H4 (cell line): ENCODE measurements at places on chromosomes 13 and 19. TPM values are rescaled to one million over a fixed set of nuclear protein-coding genes. Genes with fewer than 3 reads are reported as not detected.

DNA sequence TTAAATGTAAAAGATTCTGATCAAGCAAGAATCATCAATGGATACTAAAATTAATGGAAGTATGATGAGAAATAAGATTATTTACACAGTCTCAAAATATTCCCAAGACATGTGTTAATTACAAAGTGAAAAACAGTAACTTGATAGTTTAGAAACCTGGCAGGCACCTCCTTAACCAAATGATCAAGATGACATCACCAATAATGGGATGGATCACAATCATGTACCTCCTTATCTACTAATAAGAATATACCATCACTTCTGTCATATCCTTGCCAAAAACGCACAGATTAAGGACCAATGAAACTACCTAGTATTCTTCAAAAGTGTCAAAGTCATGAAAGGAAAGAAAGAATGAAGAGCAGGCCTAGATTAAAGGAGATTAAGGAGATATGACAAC lies 30.0 kb downstream of the TSC22D1 start:
- DNase-seq, result no peak

DNA sequence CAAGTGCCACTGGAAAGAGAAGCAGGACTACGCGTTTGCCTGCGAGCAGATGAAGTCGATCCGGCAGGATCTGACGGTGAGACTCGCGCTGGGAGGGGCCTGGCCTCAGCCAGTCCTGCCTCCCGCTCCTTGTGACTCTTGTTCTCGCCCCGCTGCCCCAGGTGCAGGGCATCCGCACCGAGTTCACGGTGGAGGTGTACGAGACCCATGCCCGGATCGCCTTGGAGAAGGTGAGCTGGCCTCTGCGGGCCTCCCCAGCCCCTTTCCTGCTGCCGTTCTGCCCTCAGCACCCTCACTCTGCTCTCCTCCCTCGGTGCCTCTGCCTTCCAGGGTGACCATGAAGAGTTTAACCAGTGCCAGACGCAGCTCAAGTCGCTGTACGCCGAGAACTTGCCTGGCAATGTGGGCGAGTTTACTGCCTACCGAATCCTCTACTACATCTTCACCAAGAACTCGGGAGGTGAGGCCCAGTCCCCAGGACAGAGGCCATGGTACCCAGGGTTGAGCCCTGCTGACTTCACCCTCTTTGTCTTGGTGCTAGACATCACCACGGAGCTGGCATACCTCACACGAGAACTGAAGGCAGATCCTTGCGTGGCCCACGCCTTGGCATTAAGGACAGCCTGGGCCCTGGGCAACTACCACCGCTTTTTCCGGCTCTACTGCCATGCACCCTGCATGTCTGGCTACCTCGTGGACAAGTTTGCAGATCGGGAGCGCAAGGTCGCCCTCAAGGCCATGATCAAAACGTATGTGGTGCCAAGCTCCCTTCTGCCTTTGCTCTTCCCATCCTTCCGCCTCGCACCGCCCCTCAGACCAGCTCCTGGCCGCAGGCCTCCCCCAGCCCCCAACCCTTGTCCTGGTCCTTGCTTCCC lies 5.6 kb downstream of the LENG9 start:
- DNase-seq, result peak; percentile 17

GRCh38 chr13:97133554-97133953 lies 88.6 kb upstream of the MBNL2 start:
- no peak for DNase-seq

DNA sequence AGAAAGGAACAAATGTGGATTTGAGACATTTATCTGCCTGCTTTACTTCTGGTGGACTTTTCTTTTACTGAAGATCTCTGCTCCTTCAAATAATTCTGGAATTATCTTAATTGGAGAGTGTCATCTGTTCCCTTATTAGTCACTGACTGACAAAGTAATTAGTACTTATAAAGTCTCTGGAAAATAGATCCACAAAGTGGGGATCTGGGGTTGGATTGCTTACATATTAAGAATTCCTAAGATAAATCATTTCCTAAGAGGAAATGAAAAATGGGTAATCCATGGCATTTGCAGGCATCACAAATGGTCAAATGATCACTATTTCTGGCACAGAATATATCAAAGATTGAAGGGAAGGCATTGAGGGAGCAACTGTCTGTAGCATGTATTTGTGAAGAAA lies 137.4 kb upstream of the SLITRK5 start:
- DNase-seq, result no peak

The PDE4C gene
- total RNA-seq, result 0.06 TPM in 1 of 2 replicates, not detected in the other

The CNFN gene
- total RNA-seq, result 1.0 TPM in 1 of 2 replicates, not detected in the other
